ENCODE measurements at places on chromosomes 1 and 21.

DNA sequence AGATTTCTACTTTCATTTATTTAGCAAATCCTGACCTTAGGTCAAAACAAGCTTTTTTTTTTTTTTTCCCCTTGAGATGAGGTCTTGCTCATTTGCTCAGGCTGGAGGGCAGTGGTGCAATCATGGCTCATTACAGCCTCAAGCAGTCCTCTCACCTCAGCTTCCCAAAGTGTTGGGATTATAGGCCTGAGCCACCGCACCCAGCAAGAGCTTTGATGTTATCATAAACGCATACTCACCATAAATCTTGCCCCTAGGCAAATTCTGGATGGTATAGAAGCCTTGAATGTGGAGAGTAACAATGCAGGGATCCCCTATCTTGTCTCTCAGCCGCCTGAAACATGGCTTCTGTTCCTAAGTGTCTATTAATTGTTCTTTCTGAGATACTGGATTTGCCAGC lies 24.8 kb upstream of the CLDN8 start:
- no peak for DNase-seq

GRCh38 chr1:7471836-7472235 lies 299.3 kb upstream of the VAMP3 start:
- no peak for DNase-seq

- DNase-seq, result no peak
Observed at GRCh38 chr1:21517161-21517589, 8.0 kb downstream of the ALPL start.

DNA sequence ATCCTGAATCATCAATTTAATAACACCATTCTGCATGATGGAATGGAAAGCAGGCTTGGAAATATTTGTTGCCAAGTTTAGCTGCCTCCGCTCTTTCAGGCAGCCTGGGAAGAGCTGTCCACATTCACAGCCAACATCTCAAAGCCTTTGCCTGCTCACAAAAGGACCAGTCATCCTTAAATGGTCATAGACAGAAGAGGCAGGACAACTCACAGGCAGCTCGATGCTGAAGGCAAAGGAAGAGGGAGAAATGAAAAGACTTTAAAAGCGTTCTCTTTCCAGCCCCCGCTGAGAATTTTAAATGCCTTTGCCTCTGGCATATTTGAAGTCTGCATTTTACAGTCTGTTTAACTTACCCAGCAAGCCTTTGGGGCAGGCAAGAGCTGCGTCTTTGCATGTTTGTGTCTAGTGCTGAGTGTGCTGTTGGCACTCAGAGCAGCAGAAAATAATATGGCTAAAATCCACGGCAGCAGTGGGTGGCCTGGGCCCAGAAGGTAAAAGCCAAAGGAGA lies 68.9 kb downstream of the NMNAT2 start:
- DNase-seq, result no peak

- no peak for DNase-seq
Observed at GRCh38 chr1:153655333-153655732, 3.2 kb upstream of the SNAPIN start.

GRCh38 chr1:11238311-11238710 lies 24.0 kb downstream of the MTOR start:
- no peak for DNase-seq

DNA sequence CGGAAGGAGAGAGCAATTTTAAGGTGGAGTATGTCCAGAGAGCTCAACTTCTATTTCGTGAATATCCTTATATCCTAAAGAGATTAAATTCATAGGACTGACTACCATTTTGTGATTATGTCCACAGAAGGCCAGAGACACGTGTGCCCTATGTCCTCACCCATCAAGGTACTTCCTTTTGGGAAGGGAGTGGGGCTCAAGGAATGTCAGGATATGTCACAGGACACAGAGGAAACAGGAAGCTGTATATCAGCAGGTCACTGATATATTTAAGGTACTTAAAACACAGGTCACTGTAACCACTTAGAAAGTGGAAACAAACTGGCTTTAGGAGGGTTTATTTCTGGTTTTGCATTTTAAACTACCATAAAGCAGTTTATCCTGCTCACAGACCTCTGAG lies 184.6 kb downstream of the APP start:
- DNase-seq, result no peak

Measured in activated T-cell treated with anti-CD3 and anti-CD28 coated beads, Interleukin-2, amount 50 U/mL, for 48 hours (primary cell).